Stimulated activated CD8-positive, alpha-beta memory T cell treated with anti-CD3 and anti-CD28 coated beads, Interleukin-2, amount 100 ng/mL, for 48 hours (primary cell): ENCODE measurements at places on chromosomes 1 and 21.
A peak's percentile ranks its signal among the peaks of the same experiment; 100 is the strongest.

- DNase-seq, result no peak
These were observed 4.9 kb downstream of the MCL1 start for GRCh38 chr1:150574260-150575071.

DNA sequence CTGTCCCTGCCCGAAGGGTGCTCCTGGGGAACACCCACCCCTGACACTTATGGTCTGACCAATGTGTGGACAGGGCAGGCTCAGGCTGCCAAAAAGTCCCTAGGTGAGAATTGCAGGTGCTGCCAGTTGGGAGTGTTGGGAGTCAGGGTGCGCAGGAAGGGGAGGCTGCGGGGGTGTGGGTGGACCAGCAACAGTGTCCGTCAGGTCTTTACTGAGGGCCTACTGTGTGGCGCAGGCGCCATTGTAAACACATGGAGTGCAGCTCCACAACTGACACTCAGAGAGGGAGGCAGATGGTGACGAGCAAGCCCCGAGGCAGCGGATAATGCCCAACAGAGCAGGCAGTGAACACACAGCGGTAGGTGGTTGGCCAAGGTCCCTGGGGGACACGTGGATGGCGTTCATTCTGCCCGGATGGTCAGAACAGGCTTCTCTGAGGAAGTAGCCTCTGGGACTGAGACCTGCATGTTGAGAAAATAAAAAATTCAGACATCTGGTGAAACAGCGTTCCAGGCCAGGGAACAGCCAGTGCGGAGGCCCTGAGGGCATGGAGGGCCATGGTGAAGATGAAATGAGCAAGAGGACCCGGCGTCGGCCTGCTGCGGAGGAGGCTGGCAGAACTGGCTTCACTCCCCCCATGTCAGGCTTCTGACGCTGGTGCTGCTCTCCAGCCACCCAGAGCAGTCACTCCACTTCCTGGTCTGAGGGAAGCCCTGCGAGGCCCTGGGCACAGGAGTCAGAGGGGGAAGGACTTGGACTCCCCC is 136.2 kb upstream of the ZBTB40 start:
- DNase-seq, result no peak

DNA sequence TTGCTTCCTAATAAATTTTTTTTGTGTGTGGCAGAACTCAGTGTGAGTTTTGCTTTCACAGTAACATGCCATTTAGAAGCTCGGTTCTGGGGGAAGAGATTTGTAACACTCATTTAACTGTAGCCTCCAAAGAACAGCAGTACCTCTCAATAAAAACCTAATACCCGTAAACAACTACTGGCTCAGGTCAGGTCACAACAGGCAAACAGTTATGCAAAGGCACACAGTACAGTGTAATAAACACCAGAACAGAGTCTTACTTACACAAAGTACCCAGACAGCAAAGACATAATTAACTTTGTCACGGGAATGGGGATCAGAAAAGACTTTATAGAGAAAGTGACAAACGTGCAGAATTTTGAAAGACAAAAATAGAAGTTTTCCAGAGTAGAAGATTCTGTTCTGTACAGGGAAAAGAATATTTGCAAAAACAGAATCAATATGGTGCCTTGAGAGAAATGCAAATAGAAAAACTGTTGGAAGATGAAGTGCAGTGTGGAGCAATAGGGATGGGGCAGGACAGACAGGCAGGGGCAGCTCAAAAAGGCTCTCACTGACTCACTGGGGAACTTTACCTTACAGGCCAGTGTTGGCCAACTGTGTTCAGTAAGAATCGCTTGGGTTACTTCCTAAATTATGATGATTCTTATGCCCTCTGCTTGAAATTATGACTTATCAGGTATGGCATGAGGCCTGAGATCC is 38.8 kb downstream of the EGLN1 start:
- DNase-seq, result no peak

GRCh38 chr1:17403081-17403480 is 31.1 kb downstream of the PADI6 start:
- DNase-seq, result no peak

DNA sequence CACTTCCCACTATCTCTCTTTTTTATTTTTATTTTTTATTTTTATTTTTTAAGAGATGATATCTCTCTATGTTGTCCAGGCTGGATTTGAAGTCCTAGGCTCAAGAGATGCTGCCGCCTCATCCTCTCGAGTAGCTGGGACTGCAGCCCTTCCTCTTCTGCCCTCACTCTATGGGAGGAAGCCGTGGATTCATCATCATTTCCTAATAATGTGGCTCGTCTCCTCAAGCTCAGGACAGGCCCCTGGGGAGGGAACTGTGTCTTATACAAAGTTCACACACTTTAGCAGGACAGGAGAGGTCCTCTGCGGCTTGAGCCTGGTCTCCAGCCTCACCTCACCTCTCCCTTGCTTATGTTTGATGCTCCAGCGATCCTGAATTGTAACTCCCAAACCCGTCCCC is 16.5 kb upstream of the IFFO2 start:
- no peak for DNase-seq

DNA sequence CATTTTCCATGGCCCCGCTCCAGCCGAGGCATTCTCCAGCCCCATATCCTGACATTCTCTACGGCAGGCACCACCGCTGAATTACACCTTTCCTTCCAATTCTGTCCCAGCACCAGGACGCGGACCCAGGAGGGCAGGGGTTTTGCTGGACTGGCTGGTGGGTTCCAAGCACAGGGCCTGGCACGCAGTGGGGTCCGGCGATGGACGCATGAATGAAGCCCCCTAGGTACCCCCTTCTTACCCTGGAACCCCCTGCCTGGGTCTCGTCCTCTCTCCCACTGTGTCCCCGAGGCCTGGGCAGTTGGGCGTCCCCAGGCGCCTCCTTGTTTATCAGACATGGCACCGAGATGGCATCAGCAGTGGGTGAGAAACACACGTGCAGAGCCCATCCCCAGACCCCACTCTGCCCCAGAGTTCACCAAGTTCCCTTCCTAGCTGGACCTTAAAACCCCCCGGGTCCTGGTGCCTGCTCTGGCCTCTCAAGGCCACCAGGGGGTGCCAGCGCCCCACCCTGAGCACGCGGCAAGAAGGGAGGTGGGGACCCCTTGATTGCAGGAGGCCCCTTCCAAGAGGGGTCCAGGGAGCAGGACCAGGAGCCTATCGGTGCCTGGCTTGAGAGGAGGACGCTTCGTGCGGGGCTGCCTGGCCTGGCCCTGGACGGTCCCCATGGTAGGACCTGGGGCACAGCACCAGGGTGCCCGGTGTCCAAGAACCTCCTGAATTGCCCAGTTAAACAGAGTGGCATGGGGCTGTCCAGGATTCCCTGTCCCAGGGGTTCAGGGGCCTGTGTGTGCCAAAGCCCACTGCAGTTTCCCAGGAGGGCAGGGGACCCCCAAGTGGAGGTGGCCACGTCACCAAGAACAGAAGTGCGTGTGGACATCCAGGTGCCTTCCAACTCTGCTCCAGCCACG is 46.1 kb downstream of the MEGF6 start:
- peak; percentile 13 for DNase-seq

GRCh38 chr1:239744851-239745250 is 346.8 kb upstream of the FMN2 start:
- DNase-seq, result no peak

- no peak for DNase-seq
These were observed 35.5 kb downstream of the C21orf91 start for GRCh38 chr21:17783481-17784179.

DNA sequence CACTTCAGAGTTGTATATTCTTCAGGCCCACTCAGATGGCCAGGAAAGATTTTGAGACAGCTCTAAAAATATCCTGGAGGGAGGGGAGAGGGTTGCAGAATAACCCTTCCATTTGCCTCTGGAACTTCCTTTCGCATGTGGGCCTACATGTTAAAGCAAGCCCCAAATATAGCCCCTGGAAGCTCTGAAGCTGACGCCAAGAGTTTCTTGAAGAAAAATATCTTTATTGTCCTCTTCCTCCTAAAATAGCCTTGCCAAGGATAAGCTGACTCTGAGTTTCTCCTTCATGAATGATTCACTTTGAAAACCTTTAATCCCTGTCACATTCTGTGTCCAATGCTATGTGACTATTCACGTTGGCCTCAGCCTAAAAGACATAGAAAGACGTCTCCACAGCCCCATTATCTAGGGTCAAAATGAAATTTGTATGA is 6.4 kb downstream of the C1orf116 start:
- DNase-seq, result no peak

- DNase-seq, result no peak
These were observed 76.5 kb downstream of the TENT5C start for GRCh38 chr1:117682372-117682771.

GRCh38 chr21:38351961-38352521 is 95.2 kb downstream of the KCNJ15 start:
- DNase-seq, result no peak

DNA sequence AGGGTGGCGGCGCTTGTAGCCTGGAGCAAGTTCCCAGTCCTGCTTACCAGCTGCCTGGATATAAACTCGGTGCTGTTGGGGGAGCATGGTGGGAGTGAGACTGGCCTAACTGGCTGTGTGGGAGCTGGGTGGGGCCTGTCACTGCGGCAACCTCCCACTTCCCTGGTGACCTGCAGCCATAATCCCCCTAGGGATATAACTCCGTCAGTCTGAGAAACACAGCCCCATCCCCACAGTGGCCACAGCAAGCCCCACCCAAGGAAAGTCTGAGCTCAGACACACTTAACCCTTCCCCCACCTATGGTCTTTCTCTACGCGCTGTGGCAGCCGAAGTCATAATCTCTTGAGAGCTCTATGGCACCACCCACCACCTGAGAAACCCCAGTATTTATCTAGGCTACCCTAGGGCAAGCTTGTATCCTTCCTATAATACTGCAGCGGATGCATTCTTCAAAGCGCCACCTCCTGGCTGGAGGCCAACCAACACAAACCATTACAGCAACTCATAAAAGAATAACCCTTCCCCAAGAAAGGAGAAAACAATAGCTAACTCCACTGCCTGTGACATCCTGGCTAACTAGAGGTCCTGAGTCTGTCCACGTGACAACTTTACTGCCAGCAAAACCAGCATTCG is 57.4 kb downstream of the ZNF648 start:
- DNase-seq, result no peak

- DNase-seq, result no peak
These were observed 1.9 kb downstream of the CTSE start for GRCh38 chr1:206021626-206022365.

GRCh38 chr1:228985661-228986060 is 250.4 kb downstream of the RHOU start:
- DNase-seq, result no peak

DNA sequence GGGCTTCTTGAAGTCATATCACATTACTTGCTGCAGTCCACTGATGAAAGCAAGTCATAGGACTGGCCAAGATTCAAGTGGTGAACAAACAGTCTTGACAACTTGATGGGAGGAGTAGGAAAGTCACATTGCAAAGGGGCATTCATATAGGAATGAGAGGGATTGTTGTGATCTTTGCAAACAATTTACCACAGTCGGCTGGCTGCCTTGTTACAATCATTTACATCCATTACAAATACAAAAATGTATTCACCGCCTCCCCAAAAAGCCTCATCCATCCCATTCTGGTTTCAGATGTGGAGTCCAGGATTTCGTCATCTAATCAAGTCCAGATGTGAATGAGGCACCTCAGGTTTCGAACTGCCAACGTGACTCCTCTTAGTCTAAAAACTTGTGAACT is 26.8 kb downstream of the GORAB start:
- DNase-seq, result no peak

- DNase-seq, result no peak
These were observed 8.8 kb downstream of the MAGI3 start for GRCh38 chr1:113399062-113399583.

- DNase-seq, result no peak
These were observed 129.0 kb upstream of the C1orf21 start for GRCh38 chr1:184257873-184258272.

- DNase-seq, result no peak
These were observed 6.9 kb downstream of the CD1B start for GRCh38 chr1:158324395-158324794.

GRCh38 chr1:84377480-84378095 is 20.7 kb upstream of the DNASE2B start:
- DNase-seq, result no peak

- no peak for DNase-seq
These were observed 91.5 kb downstream of the MRPL39 start for GRCh38 chr21:25515484-25516405.

DNA sequence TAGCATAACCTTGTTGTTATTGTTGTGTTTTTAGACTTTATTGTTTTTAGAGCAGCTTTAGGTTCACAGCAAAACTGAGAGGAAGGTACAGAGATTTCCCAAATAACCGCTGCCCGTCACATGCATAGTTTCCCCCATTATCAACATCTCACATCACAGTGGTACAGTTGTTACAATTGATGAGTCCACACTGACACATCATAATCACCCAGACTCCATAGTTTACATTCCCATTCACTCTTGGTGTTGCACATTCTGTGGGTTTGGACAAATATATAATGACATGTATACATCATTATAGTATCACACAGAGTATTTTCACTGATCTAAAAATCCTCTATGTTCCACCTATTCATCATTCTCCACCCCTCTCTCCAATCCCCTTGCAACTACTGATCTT is 25.9 kb upstream of the TOR3A start:
- no peak for DNase-seq

- DNase-seq, result no peak
These were observed 1154.6 kb downstream of the BRINP3 start for GRCh38 chr1:189323091-189323490.

- DNase-seq, result no peak
These were observed 18.5 kb downstream of the KCNN3 start for GRCh38 chr1:154851392-154852177.
